ENCODE measurements at places on chromosomes 4 and X.
A peak's percentile ranks its signal among the peaks of the same experiment; 100 is the strongest.

GRCh38 chr4:10730590-10730989 is 46.0 kb upstream of the CLNK start:
- no peaks in the 10 kb centered on the region for H3K4me1 ChIP-seq
- H3K27ac ChIP-seq = no peak overlapping the region
- H3K27me3 ChIP-seq = no peaks in the 10 kb centered on the region
- H3K36me3 ChIP-seq = no peaks in the 10 kb centered on the region
- no peak for DNase-seq

- no peak overlapping the region for H3K4me3 ChIP-seq
- H3K36me3 ChIP-seq = no peaks in the 10 kb centered on the region
- H3K4me1 ChIP-seq = no peaks in the 10 kb centered on the region
- no peak for DNase-seq
- H3K27ac ChIP-seq = no peak overlapping the region
Measured at GRCh38 chrX:85569096-85569495, 189.6 kb upstream of the POF1B start.

DNA sequence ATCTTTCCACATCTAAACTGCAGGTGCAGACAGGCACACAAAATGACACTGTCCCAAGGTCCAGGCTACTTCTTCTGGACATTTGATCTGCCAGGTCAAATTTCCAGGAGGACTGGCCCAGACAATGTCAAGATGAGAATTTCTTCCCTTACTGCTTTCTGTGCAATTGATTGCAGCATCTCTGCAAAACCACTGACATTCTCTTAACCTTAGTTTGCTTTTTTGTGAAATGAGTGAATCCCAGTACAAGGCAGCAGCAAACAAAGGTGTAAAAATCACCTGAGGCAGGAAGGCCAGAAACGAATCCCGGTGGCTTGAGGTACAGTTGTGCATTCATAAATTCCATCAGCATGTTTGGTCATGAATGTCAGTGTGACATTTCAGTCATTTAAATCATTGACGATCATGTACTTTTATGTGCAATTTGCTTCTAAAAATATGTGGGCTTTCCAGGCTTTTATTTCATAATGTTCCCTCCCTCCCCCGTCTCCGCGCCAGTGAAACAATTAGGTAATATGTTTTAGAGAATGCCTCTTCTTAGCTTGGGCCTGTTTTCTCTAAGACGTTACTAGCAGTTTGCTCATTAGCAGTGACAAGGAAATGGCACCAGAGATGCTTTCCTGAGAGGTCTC is 39.1 kb downstream of the NHS start:
- DNase-seq = peak; percentile 27
- no peak overlapping the region for H3K4me3 ChIP-seq
- no peaks in the 10 kb centered on the region for H3K4me1 ChIP-seq
- H3K27ac ChIP-seq = peak overlapping the region; percentile 8
- H3K36me3 ChIP-seq = no peaks in the 10 kb centered on the region
- no peaks in the 10 kb centered on the region for H3K27me3 ChIP-seq

DNA sequence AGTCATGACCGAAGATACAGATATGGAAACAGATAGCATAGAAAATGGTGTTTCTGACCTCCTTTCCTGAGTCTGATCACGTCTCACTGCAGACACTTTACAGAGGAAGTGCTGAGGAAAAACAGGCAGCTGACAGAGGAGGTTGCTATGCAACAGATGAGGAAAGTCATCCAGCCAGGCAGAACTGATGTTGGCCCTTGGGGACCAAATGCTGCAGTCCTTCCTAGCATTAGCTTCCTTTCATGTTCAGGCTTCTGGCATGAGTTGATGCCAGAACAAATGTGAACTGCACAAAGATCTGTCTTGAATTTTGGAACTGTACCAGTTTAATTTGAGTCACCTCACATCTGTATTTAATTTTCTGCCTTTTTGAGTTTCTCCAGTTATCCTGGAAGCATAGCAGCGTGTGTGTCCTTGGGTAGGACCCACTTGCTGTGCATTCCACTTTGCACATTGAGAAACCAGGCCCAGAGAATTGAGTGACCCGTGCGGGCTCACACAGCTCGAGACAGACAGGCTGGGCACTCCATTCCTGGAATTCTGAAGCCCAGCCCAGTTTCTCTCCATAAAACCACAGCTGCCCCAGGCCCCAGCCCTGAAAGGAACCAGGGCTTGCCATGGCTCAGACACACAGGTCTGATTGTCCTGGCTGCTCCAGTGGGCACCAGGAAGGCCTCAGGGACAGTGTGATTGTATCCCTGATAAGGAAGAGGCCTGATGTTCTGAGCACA is 1.4 kb upstream of the MAGED1 start:
- no peak overlapping the region for H3K4me3 ChIP-seq
- H3K4me1 ChIP-seq = no peaks in the 10 kb centered on the region
- DNase-seq = peak; percentile 58

- H3K4me3 ChIP-seq = no peak overlapping the region
- no peaks in the 10 kb centered on the region for H3K36me3 ChIP-seq
- no peak overlapping the region for H3K27ac ChIP-seq
- no peaks in the 10 kb centered on the region for H3K27me3 ChIP-seq
- no peak for DNase-seq
- H3K4me1 ChIP-seq = no peaks in the 10 kb centered on the region
Measured at GRCh38 chrX:154420402-154420756, 8.1 kb upstream of the ATP6AP1 start.

GRCh38 chr4:4377191-4377590 is 9.7 kb upstream of the NSG1 start:
- H3K27ac ChIP-seq = no peak overlapping the region
- no peak overlapping the region for H3K4me3 ChIP-seq
- H3K27me3 ChIP-seq = no peaks in the 10 kb centered on the region
- H3K36me3 ChIP-seq = no peaks in the 10 kb centered on the region
- DNase-seq = no peak

DNA sequence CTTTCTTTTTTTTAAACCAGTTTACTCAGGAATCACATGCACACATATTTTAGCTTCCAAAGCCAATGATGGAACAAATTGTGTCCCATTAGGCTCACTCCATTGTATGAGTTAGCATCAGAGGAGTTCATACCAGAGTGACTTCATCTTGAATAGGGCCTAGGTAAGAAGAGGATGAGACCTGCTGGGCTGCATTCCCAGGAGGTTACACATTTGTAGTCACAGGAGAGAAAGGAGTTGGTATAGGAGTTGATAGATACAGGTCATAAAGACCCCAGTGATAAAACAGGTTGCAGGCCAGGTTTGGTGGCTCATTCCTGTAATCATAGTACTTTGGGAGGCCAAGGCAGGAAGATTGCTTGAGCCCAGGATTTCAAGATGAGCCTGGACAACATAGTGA is 9.3 kb downstream of the PDGFRA start:
- DNase-seq = no peak
- H3K27me3 ChIP-seq = no peaks in the 10 kb centered on the region
- H3K4me3 ChIP-seq = no peak overlapping the region

DNA sequence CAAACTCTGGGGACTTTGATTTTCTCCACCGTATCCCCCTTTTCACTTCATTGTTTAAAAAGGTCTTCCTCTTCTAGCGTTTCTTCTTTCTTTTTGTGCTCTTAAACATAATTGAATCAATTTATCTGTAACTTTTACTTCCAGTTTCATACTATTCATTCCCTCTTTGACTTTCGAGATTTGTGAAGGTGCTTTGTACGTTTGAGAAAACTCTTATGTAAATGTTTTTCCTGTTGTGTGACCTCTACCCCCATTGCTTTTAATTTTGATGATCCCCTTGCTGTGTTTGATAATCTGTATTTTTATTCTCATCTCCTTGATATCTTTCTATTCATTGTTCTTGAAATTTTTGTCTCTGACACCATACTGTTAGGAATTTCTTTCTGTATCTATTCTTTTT is 4.8 kb downstream of the USP38 start:
- no peak overlapping the region for H3K27ac ChIP-seq
- no peaks in the 10 kb centered on the region for H3K4me1 ChIP-seq
- DNase-seq = no peak
- no peaks in the 10 kb centered on the region for H3K36me3 ChIP-seq

- no peaks in the 10 kb centered on the region for H3K27me3 ChIP-seq
- peak; percentile 83 for DNase-seq
- H3K4me1 ChIP-seq = no peaks in the 10 kb centered on the region
- H3K36me3 ChIP-seq = no peaks in the 10 kb centered on the region
- H3K27ac ChIP-seq = peak overlapping the region; percentile 62
- H3K4me3 ChIP-seq = peak overlapping the region; percentile 33
Measured at GRCh38 chrX:131746491-131746968, 202.7 kb downstream of the OR13H1 start.

DNA sequence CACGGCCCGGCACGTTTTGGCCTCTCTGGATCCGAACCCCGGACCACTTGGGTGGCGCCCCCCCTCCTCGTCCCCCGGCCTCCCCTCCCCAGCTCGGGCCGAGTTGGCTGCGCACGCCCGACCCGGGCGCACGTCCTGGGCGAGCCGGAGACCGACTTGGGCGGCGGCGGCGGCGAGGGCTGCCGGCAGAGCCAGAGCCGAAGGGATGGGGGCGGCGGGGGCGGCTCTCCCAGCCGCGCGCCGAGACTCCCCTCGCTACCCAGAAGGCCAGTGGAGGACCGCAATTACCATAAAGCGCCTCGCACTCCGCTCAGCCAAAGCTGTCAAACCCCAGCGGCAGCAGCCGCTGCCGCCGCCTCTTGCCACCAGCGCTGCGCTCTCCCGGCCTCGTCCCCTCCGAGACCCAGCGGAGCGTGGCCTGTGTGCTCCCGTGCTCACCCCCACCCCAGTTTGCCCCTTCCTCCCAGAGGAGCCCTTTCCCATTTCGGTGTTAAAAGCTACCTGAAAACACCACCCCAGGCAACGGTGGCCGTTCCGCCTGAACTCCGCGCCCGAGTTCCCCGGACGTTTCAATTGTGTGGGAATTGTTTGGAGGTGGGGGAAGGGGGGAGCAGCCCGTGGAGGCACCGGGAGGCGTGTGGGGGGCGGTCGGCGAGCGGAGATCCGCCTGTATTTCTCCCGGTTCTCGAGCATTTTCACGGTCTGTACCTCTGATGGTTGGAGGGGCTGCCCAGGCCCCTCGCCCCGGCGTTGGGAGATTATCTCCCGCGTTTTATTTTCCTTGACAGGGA is 701 bp upstream of the BCOR start:
- no peaks in the 10 kb centered on the region for H3K27me3 ChIP-seq
- H3K4me3 ChIP-seq = peak overlapping the region; percentile 76
- DNase-seq = no peak
- H3K4me1 ChIP-seq = no peaks in the 10 kb centered on the region

DNA sequence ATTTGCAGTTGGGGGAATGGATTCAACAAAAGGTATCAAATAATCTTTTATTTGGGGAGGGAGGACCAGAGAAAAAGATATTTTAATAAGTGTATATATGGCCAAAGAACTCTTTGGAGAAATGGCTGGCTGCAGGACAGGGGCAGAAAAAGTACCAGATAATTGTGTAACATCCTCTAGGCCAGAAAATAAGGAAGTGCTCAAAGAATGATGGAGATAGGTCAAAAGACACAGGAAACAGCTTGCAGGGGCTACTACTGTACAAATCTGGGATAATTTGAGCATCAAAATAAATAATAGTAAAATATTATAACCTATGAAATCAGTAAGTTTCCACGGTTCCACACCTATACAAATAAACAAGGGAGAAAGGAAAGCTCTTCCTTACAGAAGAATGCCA is 34.8 kb downstream of the KLHL5 start:
- no peak overlapping the region for H3K4me3 ChIP-seq
- DNase-seq = no peak
- no peak overlapping the region for H3K27ac ChIP-seq
- H3K4me1 ChIP-seq = no peaks in the 10 kb centered on the region

All from uterus (tissue), 4 donors.